ENCODE measurements at places on chromosomes 4 and X.

- DNase-seq: no peak
Observed at GRCh38 chr4:169802873-169803272, 45.1 kb upstream of the HPF1 start.

DNA sequence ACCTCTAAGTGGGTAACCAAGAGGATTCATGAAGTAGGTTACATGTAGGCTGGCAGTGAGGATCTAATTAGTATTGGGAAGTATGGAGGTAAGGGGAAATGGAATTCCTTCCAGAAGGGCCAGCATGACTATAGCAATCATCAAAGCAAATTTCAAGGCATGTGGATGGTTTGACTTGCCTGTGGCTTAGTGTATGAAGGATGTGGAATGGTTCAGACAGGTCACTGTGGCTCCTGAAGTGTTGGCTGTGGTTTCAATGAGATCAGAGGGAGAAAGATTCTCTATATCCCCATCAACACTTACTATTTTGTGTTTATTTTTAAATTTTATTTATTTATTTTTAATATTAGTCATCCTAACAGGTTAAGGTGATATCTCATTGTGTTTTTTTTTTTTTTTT is 121.6 kb upstream of the TBC1D9 start:
- DNase-seq: no peak

DNA sequence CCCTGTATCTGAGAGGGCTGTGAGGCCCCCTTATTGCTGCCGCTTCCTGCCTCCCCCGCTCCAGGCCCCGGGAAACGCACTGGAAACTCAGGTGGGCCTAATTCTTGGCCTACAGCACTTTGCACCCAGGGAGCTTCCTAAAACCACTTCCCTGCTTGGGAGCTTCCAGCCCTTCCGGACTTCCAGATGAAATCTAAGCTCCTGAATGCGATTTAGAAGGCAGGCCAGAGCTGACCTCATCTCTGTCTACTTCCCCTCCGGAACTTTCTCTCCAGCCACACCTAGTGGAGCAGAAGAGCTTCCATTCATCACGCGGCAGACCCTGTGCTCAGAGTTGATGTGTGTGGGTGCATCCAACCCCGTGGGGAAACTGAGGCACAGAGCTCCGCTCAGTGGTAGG is 84.2 kb downstream of the SORCS2 start:
- DNase-seq: no peak

- no peak for DNase-seq
Observed at GRCh38 chrX:83469551-83469950, 38.5 kb upstream of the POU3F4 start.

DNA sequence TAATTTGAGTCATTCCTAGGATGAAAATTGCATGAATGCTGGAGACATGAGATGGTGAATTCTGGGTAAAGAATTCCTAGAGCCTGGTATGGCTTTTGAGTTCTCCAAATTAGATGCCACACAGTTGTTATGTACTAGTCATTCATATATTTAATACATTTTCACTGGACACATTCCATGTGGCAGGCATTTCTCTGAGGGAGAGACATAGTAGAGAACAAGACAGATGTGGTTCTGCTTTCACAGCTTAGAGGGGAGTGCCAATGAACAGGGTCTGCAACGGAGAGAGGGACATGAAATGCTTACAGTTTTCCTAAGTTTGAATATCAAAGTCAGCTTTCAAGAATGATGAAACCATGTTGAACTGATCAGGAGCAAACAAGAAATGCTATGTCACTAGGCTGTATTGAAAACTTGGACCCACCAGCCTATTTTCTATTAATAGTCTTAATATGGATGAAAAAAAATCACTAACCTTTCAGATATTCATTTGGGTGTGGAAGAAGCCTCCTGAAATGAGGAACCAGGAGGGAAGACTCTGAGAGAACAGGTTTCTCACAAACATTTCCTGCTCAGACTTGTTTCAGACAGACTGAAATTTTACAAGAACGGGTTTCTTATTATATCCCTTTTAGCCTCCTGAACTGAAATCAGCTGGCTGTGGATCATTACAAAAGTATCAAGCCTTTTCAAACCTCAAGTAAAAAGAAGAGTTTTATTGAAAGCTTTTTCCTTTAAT is 276.0 kb upstream of the TET2 start:
- no peak for DNase-seq

GRCh38 chr4:3375688-3376087 is 66.1 kb upstream of the HGFAC start:
- no peak for DNase-seq

DNA sequence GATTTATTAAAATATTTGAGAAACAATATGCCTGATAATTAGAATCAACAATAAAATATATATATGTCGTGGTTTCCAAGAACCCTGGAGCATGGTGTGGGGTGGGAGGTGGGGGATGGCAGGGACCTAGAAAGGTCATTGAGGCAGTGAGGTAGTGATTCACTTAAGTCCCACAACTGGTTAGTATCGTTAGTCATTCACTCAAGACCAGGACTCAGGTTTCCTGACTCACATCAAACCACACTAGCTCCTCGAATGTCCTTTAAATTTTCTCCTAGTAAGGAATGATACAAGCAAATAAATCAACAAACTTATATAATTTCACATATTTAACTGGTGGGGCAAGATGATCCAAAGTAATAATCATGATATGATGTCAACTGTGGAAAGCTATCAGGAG is 158.8 kb upstream of the AADAT start:
- no peak for DNase-seq

DNA sequence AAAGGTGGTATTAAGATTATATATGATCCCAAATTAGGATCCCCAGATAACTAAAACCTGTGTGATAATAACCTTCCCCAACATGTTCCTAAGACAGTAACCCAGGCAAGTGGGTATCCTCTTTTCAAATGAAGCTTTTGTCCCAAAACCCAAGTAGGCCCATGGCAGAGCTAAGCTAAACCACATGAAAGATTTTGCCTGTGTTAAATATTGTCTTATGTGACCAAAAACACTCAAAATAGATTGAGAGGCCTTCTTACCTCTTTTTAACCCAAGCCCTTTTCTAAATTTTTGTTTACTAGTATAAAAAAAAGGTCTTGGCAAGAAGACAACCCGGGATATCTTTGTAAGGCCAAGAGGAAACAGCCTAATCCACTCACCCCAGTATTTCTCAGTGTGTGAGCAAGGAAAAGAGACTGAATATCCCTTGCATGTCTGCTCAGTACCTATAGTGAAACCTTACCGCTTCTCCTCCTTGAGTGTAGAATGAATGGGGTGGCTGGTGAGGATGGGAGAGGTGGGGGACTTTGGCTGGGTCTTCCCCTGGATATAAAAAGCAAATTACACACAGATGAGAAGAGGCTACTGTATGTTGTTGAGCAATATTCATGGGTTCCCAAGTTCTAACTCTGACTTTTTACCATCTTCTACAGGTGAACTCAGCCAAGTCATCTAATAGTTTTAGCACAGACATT is 188.8 kb upstream of the BMP3 start:
- DNase-seq: no peak

- no peak for DNase-seq
Observed at GRCh38 chr4:107987916-107988762, 1.6 kb upstream of the HADH start.

- no peak for DNase-seq
Observed at GRCh38 chr4:165458471-165458870, 79.7 kb downstream of the CPE start.

GRCh38 chr4:152779513-152780266 is at the start of the genes ARFIP1 and TIGD4:
Gene ARFIP1, plus strand, starts transcription at chr4:152779954. Its CDS starts 49,680 bp downstream, at chr4:152829634.
Gene TIGD4, minus strand, starts transcription at chr4:152779730. Its CDS starts 8,726 bp downstream, at chr4:152771004.
- peak; percentile 87 for DNase-seq

- no peak for DNase-seq
Observed at GRCh38 chr4:175470131-175470530, 341.9 kb downstream of the GPM6A start.

DNA sequence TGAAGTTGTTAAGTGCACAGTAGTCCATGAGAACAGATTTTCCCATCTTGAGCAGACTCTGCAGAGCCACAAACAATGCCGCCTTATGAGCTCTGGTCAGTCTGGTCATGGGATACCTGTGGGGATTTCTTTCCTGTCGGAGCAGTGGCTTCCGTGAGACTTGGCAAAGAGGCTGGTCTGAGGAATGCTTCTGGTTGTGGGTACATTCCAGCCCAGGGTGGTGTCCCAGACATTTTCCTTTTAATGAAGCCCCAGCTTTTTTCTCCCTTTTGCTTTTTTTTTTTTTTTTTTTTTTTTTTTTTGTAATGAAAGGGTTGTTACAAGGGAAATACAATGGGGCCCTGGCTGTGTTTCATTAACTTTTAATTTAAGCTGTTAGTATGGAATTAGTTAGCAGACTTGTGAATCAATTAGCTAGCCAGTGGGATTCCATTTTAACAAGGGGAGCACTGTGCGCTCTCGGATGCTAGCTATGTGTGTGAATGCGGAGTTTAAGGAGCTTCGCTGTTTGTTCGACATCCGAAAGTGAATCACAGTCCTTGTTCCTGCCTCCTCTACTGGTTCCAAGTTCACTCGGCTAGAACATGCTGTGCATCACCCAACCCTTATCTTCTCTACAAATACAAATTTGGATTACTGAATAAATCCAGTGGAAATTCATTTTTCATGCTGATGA is 225.1 kb downstream of the CBR4 start:
- DNase-seq: peak; percentile 99

- no peak for DNase-seq
Observed at GRCh38 chrX:13898083-13898482, 81.2 kb upstream of the GPM6B start.

GRCh38 chrX:40632199-40632598 is 9.0 kb downstream of the MPC1L start:
- DNase-seq: no peak

DNA sequence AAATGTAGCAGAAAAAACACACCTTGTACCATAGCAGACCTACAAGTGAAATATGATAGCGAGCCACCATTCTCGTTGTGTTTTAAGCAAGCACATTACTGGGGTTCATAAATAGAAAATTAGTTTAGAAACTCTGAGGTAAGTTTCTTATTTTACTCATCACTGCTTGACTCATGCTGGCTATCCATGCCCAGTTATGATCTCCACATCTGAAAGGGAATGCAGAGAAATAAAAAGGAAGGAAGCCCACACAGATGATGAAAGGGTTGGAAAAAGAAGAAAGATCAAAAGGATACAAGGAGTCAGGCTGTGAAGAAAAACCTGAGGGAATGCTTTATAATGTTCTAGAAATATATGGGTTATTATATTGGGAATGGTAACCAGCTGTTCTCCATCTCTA is 54.5 kb downstream of the CAMK2D start:
- DNase-seq: no peak

DNA sequence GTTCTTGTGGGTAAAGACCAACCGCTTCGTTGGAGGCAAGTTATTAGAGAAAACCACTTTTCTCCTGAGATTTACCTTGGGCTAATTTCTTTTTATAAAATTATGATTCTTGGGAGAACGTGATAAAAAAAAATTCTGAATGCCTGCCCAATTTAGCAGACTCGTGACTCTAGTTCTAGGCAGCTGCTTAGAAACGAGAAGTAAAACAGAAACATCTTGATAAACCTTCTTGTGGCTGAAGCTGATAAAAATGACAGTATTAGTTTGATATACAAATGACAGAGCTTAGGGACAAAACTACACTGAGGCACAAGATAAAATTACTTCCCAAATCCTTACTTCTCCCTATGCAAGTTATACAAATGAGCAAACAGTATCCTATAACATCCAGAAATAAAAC is 458.9 kb upstream of the TEX13C start:
- no peak for DNase-seq

DNA sequence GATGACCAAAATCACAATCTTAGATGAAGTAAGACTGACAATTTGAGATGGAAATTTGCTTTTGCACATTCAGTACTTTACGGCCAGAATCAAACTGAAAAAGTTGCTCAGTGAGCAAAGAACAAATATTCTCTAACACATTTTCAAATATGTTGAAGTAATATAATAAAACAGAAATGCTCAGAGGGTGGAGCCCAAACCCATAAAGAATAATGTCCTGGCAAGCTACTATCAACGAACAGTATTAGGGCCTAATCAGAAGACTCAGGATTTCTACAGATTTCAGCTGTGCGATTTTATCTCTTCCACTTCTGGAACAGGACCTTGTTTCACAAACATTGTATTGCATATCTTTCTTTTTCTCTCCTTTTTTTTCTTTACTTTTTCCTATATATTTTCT is 505.0 kb downstream of the TECRL start:
- no peak for DNase-seq

DNA sequence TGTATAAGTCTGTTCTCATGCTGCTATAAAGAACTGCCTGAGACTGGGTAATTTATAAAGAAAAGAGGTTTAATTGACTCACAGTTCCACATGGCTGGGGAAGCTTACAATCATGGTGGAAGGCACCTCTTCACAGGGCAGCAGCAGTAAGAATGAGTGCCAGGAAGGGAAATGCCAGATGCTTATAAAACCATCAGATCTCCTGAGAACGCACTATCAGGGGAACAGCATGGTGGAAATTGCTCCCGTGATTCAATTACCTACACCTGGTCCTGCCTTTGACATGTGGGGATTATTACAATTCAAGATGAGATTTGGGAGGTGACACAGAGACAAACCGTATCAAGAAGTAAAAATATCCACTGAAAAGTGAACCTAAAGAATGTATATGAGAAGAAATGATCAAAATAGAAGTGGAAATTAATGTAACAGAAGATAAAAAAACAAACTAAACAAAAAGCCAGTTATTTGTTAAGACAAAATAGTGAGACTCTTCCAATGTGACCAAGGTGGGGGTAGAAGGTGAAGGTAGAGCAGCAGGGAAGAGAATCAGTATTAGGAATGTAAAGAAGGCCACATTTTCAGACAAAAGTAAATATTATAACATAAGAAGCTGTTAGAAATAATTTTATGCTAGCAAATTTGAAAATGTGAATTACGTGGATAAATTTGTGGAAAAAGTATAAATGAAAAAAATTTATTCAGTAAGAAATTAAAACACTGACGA is 372.9 kb downstream of the NKX6-1 start:
- no peak for DNase-seq

GRCh38 chr4:86058621-86059020 is 301.2 kb downstream of the MAPK10 start:
- DNase-seq: no peak

GRCh38 chr4:11138964-11139363 is 289.7 kb downstream of the HS3ST1 start:
- DNase-seq: peak; percentile 5

DNA sequence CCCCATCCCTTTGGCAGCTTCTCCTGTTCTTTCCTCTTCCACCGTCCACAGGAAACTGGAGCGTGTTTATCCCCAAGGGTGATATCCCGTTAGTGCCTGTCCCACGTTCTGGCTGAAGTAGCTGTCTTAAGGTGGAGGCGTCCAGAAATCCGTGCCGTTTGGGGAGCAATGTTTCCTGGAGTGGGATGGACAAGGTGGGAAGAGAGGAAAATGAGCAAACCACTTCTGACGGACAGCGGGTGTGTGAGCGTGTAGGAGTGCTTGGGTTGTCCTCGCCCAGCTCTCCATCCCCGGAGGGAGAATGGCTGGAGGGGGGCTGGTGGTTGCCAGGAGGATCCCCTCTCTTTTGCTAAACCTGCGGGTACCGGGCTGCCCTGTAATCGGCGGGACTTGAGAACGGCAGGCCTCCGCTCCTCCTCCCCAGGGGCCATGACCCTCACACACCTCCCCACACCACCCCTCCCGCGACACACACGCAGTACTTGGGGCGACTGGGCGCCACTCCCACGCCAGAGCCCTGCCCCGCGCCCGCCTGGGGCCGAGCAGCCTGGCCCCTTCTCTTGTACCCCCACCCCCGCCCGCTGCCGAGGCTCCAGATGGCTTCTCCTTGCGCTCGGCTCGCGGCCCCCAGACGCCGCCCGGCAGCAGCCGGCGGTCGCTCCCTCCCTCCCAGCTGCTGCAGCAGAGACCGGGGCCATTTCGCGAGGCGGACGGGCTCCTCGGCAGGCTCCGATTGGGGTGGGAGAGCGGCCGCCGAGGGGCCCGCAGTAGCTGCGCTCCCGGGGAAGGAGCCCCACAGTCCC is 13.9 kb upstream of the PRDM8 start:
- no peak for DNase-seq

GRCh38 chr4:171794528-171794927 is 18.7 kb upstream of the GALNTL6 start:
- no peak for DNase-seq
